ENCODE measurements at places on chromosomes 7 and 10. TPM values are rescaled to one million over a fixed set of nuclear protein-coding genes. Genes with fewer than 3 reads are reported as not detected.

Gene OR2A1
- 0.29 TPM for total RNA-seq

Gene PITX3
- total RNA-seq: not detected

Gene GLCCI1
- 44.8 TPM for total RNA-seq

Gene PCBD1
- 24.5 TPM for total RNA-seq

Gene GOT1
- total RNA-seq: 21.9 TPM

Gene AFAP1L2
- total RNA-seq: 182 TPM

Gene CYP26C1
- 0.46 TPM for total RNA-seq

Gene AKR1C8
- total RNA-seq: 0.26 TPM

- no peak for DNase-seq
Observed at GRCh38 chr7:117960351-117960750, 87.1 kb upstream of the CTTNBP2 start.

- DNase-seq: no peak
Observed at GRCh38 chr10:77580482-77580881, 57.1 kb downstream of the KCNMA1 start.

DNA sequence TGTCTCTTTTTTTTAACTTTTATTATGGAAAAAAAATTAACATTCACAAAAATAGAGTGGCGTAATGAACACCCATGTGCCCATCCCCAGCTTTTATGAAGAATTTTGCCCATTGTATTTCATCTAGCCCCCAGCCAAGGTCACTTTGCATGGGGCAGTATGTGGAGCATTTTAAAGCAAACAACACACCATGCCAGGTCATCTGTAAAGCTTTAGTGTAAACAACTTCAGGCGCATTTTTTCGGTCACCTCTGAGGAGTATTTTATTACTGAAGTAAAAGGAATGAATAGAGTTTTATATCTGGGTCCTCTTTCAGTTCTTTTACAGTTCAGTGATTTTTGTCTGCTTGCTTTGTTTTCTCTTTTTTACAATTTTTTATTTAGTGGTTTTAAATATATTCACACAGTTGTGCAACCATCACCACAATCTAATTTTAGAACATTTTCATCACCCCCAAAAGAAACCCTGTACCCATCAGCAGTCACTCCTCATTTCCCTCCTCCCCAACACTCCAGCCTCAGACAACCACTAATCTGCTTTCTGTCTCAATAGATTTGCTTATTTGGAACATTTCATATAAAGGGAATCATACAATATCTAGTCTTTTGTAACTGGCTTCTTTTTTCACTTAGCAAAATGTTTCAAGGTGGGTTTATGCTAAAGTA, 87.9 kb downstream of the SLC37A3 start:
- DNase-seq: no peak

GRCh38 chr7:57399972-57400371, 50.0 kb upstream of the ZNF716 start:
- peak; percentile 41 for DNase-seq

DNA sequence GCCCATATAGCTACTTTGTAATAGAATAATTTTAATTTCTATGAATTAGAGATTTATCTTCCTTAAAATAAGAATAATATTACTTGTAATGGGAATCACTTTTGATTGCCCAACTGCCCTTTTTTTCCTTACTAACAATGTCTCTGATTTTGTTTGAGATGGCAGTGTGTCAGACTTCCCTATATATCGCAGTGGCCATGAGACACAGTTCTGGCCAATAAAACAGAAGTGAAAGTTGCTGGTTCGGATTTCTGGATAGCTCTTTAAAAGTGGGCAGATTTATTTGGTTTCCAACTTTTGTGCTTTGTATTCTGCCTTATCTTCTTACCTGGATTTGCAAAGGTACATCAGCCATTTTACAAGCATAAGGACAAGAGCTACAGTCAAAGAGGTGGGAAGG, 170.2 kb downstream of the PPP1R17 start:
- DNase-seq: no peak

DNA sequence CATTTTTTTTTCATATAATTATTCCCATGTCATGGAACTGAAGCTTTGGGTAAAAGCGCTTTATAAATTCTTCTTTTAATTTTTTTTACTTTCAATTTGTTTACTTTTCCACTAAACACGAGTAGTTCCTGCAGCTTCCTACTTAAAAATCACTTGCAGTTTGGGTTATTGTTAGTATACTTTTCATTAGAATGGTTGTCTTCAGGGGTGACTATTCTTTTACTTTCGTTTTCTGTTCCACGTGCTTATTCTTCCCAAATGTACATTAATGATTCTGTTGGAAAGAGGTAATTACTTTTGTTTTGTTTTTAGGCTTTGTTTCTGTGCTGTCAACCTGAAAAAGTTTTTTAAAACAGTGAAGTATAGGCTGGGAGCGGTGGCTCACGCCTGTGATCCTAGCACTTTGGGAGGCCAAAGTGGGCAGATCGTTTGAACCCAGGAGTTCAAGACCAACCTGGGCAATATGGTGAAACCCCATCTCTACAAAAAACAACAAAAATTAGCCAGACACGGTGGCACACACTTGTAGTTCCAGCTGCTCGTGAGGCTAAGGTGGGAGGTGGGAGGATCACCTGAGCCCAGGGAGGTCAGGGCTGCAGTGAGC, 5.2 kb upstream of the CFAP69 start:
- DNase-seq: no peak

DNA sequence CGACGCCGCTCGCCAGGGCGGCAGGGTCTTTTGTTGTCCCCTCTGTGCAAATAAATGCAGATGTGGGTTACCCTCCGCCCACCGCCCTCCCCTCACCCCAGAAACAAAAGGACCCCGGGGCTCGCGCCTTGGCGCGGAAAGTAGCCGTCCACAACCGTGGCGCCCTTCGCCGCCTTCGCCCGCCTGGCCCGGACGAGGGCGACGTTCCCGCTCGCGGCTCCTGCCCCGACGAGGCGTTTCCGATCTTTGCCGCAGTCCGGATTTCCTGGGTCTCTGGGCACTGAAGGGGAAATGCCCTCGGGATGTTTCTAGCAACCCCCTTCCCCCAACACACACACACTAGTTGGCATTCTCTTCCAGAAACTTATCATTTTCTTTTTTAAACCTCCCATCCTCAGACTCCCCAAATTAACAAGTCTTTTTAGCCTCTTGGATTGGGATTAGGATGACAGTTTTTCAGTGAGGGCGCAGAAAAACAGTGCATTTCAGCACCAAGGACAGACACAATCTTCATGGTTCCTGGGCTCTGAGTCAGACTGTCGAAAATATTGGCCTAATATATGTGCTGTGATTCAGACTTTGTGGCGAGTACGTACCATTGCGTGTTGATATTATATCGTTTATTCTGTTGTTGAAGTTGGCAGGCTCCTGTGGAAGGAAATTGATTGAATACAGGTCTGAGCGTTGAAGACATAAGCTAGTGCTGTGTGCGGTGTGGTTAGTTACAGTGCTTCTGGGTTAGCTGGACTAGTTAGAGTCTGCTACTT, 771 bp downstream of the PHYHIPL start:
- peak; percentile 53 for DNase-seq

- no peak for DNase-seq
Observed at GRCh38 chr7:121140790-121141189, 152.3 kb downstream of the CPED1 start.

DNA sequence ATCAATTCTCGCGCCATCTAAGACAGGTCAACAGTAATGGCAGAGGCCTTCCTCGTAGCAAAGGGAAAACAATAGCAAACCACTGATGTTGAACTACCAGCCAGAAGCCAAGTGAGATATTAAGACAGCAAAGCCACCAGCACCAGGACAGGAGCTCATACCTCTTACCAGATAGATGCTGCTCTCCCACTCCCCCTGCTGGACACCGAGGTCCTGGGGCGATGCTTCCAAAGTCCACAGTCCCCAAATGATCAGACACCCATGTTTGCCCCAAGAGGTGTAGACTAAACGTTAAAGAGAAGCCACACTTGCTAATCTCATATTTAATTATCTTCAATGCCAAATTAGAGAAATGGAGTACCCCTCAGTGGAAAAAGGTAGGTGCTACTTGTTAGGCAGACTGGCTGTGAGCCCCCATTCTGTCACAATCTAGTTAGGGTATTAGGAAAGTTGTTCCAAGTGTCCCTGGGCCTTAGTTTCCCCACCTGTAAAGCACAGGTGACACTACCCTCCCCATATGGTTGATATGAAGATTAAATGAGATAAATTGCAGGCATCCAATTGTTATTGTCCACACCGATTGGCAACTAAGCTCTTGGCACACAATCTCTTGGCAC, 39.9 kb downstream of the TOMM7 start:
- peak; percentile 87 for DNase-seq

GRCh38 chr10:120424198-120424464, 32.9 kb upstream of the PLPP4 start:
- no peak for DNase-seq

DNA sequence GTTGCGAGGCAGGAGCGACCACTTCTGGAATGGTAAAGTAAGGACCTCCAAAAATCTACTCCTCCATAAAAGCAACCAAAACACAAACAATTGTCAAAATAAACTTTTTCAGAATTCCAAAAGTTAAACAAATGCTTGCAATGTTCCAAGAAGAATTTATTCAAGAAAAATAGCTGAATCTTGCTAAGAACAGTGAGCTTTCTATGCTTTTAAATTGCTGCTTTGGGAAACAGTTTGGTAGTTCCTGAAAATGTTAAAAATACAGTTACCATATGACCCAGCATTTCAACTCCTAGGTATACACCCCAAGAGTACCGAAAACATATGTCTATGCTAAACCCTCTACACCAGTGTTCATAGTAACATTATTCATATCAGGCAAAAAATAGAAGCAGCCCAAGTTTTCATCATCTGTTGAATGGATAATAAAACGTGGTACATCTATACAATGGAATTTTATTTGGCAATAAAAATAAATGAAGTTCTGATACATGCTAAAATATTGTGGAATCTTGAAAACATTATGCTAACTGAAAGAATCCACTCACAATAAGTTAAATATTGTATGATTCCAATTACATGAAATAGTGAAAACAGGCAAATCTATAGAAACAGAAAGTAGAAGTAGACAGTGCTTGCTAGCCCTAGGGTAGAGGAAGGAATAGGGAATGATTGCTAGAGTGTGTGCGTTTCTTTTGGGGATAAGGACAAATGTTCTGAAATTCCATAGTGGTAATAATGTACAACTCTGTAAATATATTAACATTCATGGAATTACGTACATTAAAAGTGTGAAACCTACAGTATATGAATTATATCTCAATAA, 57.0 kb downstream of the LRRN3 start:
- DNase-seq: no peak

- DNase-seq: peak; percentile 88
Observed at GRCh38 chr7:100476903-100477870, 1.8 kb downstream of the TSC22D4 start.
